ENCODE measurements at places on chromosomes 7 and 10.

- DNase-seq, result no peak
Measured at GRCh38 chr7:84013616-84014240, 180.9 kb downstream of the SEMA3A start.

DNA sequence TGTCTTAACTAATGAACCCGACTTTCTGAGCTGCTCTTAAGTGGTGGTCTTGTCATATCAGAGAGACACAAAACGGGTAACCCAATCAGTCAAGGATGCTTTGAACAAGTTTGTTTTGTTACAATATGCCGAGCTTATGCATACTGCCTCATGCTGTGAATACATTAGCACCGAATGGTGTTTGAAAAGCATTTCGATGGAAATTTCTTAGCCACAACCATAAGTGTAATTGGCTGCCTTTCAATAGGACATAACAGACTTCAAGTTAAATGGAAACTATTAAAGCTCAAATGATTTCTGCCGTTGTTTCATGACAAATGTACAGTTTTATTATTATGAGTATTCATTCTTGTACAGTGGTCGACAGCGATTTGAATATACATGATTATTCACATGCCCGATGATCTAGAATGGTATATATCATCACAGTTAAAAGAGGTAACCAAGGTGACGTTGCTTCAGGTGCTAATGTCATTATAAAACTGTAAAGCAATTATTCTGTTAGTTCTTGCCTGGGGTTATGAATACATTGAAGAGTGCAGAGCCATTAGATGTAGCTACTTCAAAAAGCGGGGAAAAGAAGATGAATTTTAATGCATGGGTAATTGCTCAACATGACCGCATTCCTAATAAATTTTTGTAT, 118.8 kb downstream of the EBF3 start:
- DNase-seq, result no peak

- DNase-seq, result no peak
Measured at GRCh38 chr7:84258628-84259027, 64.0 kb upstream of the SEMA3A start.

DNA sequence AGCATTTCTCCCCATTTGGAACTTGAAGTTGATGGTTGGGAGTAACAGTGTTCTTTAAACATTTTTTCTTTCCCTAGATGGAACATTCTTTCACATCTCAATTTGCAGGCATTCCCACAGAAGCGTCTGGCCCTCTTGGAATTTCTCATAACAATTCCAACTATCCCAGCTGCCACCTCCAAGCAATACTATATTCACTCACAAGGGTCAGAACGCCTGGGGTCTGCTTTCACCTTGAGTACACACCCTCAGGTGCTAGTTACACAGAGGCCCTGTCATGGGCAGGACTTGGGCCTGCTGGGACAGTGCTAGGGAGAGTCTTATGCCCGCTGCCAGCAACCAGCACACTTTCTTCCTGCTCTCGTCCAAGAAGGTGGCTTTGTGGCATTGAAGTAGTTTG, 136.5 kb downstream of the JCAD start:
- no peak for DNase-seq

DNA sequence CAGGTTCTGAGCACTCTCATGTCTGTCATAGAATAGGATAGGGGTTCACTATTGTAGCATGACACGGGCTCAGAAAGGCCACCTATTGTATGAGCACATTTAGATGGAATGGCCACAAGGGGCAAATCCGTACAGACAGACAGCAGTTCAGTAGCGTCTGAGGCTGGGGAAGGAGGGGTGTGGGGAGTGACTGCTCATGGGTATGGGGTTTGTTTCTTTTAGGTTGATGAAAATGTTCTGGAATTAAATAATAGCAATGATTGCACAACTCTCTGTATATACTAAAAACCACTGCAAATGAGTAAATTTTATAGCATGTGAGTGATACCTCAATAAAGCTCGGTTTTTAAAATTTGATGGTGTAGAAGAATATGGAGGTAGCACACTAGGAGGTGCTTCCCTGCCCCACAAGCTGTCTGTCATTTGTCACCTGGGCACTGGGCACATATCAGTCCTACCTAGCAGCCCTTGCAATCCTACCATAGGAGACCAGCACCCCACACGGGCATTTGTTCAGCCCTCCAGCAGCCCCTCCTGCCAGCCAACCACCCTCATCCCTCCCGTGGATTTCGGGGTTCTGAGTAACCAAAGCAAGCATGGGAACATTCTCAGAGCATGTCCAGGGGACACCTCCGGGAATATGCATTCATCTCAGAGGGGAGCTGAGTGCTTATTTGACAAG, 35.2 kb downstream of the KCNMA1 start:
- no peak for DNase-seq

- peak; percentile 47 for DNase-seq
Measured at GRCh38 chr10:61897671-61898434, 3.6 kb upstream of the ARID5B start.

DNA sequence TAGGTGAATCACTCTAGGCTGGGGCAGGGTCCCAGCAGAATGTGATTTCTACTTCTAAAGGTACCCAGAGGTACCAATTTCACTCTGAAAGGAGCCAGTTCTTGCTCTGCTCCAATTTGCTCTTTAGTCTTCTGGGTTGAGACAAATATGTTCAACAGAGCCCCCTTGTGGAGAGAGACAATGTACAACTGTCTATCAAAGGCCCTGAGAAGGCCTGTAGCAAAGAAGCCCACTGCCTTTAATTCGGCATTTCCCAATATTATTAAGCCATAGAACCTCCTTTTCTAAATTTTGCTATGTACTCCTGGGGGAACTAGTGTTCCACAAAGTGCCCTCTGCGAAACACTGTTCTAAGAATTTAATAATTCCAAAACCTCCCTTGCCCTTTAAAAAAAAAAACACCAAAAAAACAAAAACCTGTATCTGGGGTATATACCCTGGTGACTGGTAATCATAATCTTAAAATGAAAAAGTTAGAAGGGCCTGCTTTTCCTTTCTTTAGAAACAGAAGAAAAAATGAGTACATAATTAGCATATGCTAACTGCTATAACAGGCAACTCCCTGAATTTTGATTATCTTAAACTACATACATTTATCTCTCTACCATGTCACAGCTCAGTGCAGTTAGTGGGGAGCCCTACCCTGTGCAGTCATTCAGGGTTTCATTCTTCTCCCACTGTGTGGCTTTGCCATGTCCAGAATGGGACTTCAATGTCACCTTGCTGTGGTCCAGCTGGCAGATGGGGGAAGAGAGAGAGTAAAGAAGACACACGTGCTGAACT, 160.9 kb upstream of the BMPER start:
- DNase-seq, result peak; percentile 62

- no peak for DNase-seq
Measured at GRCh38 chr7:30562909-30563308, 31.8 kb upstream of the GARS1 start.

- no peak for DNase-seq
Measured at GRCh38 chr7:7908622-7909145, 59.9 kb upstream of the GLCCI1 start.

DNA sequence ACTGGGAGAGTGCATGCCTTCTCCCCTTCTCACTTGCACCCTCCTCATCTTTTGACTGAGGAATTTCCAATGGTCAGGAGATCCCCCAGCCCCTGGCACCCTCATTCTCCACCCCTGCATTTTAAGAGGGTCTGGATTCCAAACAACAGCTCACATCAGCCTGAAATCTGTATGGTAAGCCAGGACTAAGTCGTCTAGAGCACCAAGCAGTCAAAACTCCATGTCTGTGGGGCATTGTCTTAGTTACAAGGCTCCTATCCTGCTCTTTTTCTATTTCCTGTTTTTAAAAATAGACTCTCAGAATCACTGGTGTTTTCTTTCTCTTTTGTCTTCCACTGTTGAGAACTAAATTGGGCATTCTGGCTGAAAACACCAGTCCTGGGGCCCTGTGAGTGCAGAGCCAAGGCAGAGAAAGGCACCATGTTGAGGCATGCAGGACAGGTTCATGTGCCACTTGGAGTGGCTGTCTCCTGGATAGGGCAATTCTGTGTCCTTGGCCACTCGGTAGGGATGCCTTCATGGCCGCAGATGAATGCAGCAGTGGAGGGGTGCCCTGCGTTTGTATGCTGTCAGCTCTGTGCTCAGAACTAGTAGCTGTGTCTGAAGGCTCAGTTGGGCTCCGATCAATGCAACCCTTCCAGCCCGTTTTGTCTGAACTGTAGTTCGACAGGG, 216.6 kb upstream of the YAE1 start:
- no peak for DNase-seq

GRCh38 chr10:93947055-93947454, 46.7 kb upstream of the PLCE1 start:
- DNase-seq, result no peak

- DNase-seq, result no peak
Measured at GRCh38 chr10:19041171-19041570, 7.4 kb upstream of the MALRD1 start.

GRCh38 chr10:122662231-122662630, 37.4 kb downstream of the C10orf120 start:
- DNase-seq, result no peak

DNA sequence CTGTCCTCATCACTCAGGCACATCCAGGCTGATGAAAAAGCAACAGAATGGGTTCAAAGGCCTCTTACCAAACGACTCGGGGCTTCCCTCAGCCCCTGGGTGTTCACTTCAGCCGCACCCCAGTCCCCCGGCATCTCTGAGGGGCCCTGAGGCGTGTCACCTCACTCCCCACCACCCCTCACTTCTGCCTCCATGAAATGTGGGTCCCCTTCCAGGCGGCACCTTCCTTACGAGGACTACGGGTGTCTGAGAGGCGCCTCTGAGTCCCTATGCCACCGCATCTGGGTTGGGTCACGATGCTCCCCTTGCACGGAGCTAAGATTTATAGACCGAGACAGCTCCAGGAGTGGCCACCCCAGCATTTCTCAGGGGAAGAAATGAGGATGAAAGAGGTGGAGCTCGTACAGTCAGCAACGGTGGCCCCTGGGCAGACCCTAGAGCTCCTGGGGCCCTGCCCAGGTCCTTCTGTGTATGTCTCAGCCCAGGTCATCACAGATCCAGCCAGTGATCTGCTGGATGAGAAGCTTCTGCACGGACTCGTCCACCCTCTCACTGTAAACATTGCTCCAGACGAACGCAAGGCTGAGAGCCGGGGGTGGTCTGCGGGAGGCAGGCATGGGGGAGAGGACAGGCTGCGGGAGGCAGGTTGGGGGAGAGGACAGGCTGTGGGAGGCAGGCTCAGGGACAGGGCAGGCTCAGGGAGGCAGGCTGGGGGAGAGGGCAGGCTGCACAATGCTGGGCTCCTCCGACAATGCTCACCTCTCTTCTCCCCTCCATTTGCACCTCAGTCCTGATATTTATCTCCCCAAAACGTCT, 408.2 kb downstream of the DNAJB6 start:
- no peak for DNase-seq

- no peak for DNase-seq
Measured at GRCh38 chr7:149731207-149731955, 42.0 kb downstream of the ZNF467 start.

DNA sequence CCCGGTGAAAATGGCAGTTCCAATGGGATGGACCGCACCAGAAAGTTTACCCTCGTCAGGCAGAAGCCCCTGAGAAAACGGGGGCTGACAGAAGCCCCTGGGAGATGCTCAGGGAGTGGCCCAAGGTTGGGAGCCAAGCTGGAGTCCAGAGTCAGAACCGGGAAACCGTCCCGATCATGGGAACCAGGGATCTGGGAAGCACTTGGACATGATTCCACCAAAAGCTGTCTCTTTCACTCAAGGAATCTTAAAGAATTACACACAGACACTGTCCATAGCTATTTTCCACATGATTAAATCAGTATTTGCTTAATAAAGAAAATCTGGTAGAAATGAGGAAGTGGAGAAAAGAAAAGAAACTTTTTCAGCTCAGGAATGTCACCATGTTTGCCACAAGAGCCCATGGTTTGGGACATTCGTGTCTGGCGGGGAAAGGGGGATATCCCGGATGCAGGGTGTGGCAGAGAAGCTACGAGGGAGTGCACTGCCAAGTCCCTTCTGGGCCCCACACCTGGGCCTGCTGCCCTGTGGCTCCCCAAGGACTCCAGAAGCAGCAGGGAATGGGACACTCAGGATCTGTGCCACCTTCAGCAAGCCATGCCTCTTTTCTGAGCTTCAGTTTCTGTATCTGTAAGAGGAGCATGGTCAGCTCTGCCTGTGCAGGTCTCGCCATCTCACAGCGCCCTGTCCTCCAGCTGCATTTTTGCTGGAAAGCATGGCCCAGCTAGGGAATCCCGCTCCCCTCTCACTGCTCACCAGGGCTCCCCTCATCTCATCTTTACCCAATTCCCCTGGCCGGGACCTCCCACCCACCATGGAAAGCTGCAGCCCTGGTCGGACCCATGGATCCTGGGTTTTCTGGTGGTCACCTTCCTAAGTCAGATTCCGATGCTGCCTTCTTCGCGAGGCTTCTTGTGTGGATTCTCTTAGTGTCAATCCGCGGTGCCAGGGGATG, 225.1 kb upstream of the GRB10 start:
- no peak for DNase-seq

- no peak for DNase-seq
Measured at GRCh38 chr7:70734411-70734810, 397.5 kb upstream of the GALNT17 start.

DNA sequence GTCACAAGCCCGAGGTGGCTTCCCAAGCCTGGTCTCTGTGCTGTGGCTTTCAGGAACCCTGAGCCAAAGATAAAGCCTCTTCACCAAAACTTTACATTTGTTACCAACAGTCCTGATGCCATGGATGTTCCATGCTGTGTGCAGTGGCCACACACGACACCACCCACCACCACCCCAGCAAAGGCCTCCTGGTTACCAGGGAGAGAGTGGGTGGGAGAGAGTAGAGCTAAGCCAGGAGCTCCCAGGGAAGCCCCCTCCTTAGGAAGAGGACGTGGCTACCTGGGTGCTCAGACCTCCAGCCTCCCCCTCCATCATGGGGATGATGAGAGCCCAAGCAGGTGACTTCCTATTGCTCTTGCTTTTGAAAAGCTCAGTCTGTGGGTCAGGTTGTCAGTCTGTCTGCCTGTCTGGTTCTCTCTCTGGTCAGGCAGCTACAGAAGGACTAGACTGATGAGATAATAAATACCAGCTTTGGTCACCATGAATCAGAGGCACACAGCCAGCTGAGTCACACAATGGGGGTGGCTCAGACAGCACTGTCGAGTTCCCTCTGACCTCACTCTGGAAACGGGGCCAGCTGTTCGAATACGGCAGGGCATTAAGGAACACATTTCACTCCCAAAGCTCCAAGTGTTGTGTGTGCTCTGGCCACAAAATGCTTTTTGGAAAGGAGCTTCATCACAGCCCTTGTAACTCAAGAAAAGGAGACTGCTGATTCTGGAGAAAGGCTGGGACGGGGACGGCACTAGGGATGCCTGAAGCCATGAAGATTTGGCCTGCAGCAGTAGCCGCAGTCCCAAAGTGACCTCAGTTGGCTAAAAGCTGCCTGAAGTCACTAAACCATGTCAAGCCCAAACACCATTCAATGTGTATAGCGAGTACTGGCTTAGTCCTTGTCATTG, 166.0 kb downstream of the FANK1 start:
- peak; percentile 29 for DNase-seq

GRCh38 chr7:42236266-42236975, 588 bp downstream of the GLI3 start:
- DNase-seq, result peak; percentile 58

All from T47D (cell line).